K562 (cell line): ENCODE measurements at places on chromosomes 1 and 21. TPM values are rescaled to one million over a fixed set of nuclear protein-coding genes. Genes with fewer than 3 reads are reported as not detected.

GRCh38 chr1:204819495-204819894, 51.2 kb upstream of the NFASC start:
- peaks cover 13% of the 10 kb centered on the region for H3K27me3 ChIP-seq
- no peaks in the 10 kb centered on the region for H3K4me1 ChIP-seq
- no peaks in the 10 kb centered on the region for H3K36me3 ChIP-seq

GRCh38 chr1:34926156-34926555, 3.3 kb downstream of the DLGAP3 start:
- peaks cover 35% of the 10 kb centered on the region for H3K27me3 ChIP-seq
- H3K4me3 ChIP-seq, result no peak overlapping the region
- no peak overlapping the region for H3K27ac ChIP-seq
- H3K36me3 ChIP-seq, result no peaks in the 10 kb centered on the region; the same call in 2 of the 3 replicates
- H3K4me1 ChIP-seq, result peaks cover 4% of the 10 kb centered on the region; the same call in 1 of the 3 replicates
- DNase-seq, result no peak

- no peaks in the 10 kb centered on the region for H3K36me3 ChIP-seq
- DNase-seq, result no peak
- no peaks in the 10 kb centered on the region for H3K4me1 ChIP-seq
- H3K4me3 ChIP-seq, result no peak overlapping the region
- H3K27me3 ChIP-seq, result no peaks in the 10 kb centered on the region
- H3K27ac ChIP-seq, result no peak overlapping the region
These were observed 437.1 kb downstream of the PTBP2 start for GRCh38 chr1:97158691-97159096.

KRTAP13-2 gene
- not detected in 2 replicates for total RNA-seq

SORT1 gene
- 110 and 112 TPM in 2 replicates for total RNA-seq

CCDC30 gene
- total RNA-seq, result 0.76 and 0.91 TPM in 2 replicates
